NCI-H2029 (cell line): ENCODE measurements at places on chromosomes 3 and 15.

DNA sequence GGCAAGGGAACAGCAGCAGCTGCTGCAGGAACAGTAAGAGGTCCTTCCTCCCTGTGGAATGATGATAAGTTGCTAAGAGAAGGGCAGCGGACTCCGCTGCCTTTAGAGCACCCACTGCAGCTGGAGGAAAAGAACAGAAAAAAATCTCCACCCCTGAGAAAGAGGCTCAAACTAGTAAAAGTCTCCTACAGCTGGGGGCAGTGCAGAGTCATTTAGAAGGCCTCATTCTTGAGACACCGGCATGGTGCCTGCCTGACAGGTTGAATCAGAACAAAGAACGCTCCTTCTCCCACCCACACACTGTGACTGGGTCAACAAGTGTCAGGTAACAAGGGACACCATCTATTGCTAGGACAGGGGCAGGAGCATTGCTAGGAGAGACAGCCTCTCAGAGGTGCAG lies 188.4 kb downstream of the ABHD5 start:
- peak; percentile 90 for DNase-seq

GRCh38 chr15:84588053-84588874 lies 12.5 kb upstream of the ZSCAN2 start:
- DNase-seq, result peak; percentile 65

- DNase-seq, result no peak
Observed at GRCh38 chr3:124091716-124092115, 99.8 kb upstream of the ROPN1 start.

- no peak for DNase-seq
Observed at GRCh38 chr15:52208306-52208946, 17.2 kb upstream of the GNB5 start.

- no peak for DNase-seq
Observed at GRCh38 chr3:177608443-177608842, 411.2 kb upstream of the TBL1XR1 start.

GRCh38 chr3:14231145-14231990 lies 52.8 kb downstream of the LSM3 start:
- DNase-seq, result no peak

DNA sequence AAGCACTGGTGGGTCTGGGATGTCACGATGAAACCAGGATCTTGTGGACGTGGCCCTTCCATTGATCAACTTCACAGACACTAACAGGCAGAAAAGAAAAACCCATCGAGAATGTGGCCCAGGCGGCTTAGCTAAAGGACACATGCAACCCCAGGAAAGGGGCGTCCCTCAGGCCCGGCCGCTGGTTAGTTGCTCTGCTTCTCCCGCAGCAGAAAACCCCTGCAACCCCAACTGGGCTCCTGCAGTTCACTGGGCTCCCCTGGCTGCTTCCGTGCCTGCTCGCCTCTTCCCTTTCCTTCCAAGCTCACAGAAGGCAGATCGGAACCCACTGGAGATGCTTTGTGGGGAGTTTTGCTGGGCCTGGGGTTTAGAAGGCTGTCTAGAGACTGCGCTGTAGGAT lies 1.1 kb downstream of the GASK1A start:
- no peak for DNase-seq

- no peak for DNase-seq
Observed at GRCh38 chr3:94137377-94137776, 74.5 kb downstream of the NSUN3 start.

DNA sequence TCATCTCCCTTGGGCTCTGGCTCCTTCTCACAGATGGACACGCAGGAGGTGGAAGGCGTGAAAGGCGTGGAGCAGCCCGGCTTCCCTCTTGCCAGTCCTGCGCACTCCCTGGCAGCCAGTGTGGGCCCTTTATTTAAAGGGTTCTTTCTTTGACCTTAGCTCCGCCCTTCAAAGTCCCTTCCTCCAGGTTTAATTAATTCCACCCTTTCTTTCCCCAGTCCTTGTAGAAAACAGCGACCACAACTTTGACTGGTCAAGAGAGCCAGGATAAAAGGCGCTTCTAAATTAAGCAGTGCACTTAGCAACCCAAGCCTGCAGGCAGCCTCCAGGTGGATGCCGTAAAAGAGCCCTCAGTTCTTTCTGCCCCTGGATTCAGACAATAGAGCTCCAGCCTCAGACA lies at the start of gene HDC:
Gene HDC, minus strand, starts transcription at position 107 of the 400 bp plus-strand sequence. Its CDS starts 103 bp downstream, at position 4.
- no peak for DNase-seq

DNA sequence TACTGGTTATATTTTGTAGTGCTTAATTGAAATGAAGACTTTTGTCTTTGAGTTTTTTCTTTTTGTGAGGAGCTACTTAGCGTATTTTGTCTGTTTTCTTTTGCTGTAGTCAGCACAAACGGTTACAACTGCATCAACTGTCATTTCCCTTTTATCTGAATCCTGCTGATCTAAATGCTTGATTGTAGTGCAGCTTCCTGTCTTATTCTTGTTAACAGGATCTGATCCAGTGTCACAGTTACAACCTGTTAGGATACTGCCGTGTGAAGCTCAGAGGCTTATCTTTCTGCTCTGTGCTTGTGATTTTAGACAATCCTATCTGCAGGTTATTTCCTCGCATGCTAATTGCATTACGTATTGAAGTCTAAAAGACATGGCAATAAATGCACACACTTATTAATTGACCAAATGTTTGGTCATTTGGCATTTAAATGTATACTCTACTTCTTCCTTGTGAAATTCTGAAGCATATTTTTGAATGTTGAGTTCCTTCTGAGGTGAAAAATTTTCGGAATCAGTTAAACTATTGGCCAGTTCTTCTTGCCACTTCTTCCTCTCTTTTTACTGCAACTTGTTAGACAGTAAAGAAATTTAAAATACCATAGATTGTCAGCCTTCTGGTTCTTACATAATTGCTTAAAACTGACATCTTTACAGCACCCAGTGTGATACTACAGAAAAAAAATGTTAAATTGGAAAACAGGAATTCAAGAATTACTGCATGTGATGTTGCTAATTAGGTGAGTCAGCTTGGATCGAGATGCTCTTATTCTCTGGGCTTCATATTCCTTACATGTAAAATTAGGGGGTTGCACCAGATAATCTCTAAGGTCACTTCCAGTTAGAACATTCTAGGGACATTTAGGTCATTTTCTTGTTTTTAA lies 168.2 kb downstream of the MBNL1 start:
- no peak for DNase-seq

DNA sequence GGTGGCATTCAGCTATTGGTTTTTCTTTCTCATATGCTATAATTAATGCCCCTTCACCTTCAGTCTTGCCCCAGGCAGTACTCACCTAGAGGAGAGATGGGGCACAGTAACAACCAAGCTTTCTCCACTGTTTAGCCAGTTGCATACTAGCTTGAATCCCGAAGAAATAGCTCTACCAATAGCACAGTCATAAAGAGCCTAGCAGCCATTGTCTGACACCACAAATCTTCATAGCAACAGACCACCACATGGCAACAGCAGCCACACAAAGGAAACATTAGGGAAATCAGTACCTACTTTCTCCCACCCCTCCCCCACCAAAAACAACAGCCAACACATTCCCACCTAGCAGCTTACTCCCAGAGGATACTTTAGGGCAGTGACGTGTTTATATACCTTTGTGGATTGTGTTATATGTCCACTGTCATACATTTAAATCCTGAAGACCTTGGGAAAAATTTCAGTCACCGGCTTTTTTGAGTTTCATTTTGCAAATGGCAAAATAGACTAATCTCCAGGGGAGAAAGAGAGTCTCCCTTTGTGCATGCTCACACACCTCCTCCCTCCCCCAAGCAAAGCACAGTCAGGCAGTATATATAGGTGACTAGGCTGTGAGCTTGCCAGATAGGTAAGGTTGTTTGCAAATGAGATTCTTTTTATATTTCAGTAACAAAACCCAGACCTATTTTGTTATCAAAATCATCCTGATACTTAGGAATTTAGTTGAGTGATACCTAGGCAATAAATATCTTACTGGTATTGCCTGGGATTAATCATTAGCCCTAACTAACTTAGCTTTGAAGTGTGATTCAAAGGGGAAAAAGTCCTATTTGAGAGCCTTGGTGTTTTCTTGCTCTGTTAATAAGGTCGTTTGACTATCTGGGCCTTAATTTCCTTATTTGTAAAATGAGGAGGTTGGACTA lies 140.6 kb downstream of the RBPMS2 start:
- DNase-seq, result no peak

DNA sequence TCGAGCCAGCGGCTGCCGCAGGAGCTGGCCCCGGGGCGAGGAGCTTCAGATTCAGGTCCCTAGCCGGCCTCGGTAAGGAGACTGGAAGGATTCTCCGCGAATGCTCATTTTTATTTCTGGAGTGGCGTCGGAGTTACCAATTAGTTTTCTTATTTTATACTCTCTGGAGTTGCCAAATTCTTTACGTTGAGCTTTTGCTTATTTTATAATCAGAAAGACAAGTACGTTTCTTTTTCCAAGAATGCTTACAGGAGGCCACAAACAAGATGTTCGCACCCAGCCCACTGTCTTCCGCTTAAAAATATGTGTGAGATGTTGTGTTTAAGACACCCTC lies 453 bp upstream of the GPR156 start:
- no peak for DNase-seq

DNA sequence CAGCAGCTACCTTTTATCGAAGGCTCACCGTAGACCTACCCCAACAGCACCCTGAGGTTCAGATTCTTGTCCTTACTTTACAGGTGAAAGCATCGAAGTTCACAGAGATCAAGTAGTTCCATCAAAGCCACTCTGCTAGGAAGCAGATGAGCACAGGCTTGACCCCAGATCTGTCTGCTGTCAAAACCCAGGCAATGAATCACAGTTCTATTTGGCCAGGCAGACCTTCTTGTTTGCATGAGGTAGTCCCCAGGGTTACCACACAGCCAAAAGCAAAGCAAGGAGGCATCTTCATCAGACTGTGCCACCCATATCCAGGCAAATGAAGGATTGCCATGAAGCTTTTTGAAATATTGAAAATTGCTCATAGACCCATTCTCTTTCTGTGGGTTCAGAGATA lies 33.0 kb downstream of the HES1 start:
- no peak for DNase-seq

DNA sequence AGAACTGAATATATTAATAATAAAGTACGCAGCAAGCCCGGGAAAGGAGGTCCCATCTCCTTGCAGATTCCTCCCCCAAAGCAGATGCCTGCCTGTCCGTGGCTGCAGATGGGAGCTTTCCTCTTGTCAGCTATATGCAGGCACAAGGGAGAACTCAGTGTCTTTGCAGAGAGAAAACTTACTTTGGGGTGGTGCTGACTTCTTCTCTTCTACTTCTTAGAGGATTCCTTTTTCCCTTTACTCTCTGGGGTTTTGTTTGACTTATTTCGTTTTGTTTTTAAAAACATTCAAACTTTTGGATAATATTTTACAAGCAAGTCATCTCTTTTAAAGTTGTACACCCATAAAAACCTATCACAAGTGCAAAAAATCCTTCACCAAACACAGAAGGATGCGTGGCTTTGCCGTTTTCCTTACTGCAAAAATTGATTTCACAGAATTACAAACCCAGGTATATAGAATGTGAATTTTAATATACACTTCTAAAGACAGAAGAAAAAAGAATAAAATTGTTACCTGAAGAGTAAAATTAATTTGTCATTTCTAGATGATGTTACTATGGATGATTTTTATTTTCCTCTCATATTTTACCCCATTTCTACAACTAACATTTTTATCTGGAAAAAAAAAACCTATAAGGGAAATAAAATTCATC lies 65.3 kb upstream of the IGF1R start:
- DNase-seq, result no peak

- DNase-seq, result no peak
Observed at GRCh38 chr3:143737065-143737464, 111.2 kb downstream of the SLC9A9 start.

DNA sequence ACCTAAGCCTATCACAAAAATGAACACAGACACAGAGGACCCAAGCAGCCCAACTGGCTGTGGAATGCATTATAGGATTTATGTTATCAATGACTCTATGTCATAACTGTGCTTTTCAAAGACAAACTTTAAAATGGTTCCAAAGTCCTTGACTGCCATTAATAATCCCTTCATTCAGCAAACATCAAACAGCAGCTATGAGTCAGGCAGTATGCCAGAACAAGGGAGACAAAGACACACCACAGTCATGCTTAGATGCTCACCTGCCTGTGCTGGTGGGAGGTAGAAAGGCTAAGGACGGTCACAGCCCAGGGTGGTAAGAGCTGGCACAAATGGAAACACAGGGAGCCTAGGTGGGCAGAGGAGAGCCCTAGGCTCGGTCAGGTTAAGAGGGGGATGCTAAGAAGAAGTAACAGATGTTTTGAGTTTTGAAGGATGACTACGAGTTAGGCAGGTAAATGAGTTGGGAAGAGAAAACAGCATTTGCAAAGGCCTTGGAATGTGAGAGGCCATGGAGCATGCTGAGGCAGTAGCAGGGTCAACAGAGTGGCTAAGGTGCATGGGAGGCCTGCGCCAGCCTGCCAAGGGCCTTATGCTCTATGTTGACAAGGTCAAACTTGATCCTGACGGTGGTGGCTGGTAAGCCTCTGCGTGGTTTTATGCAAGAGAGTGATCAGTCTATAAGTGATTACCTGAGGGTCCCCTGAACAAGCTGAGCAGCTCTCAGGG lies 23.0 kb downstream of the NMNAT3 start:
- DNase-seq, result peak; percentile 3

GRCh38 chr3:155594526-155595187 lies 150.2 kb downstream of the PLCH1 start:
- DNase-seq, result no peak

DNA sequence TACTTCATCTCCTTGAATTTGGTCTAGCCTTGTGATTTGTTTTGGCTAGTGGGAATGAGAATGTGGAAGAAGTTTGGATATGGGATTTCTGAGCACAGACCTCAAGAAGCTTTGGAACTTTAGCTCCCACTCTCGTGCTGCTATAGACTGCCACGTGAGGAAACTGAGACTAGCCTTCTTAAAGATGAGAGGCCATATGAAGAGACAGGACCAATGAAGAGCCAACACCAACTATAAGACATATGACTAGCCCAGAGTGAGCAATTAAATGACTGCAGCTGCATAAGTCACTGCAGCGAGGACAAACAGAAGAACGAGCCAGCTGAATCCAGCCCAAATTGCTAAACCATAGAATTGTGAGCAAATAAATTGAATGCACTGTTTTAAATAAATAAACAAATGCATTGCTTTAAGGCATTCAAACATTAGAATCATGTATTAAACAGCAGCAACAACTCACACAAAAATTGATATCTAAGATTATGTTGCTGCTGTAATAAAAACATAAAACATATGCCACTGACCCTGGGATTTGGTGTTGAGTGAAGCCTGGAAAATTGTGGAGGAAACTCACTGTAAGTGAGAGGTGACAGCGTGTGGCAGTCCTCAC lies 15.7 kb upstream of the CNTN4 start:
- DNase-seq, result no peak
